ENCODE measurements at places on chromosomes 5 and 9.

- no peak for DNase-seq
These were observed 25.1 kb downstream of the BARX1 start for GRCh38 chr9:93930070-93930469.

DNA sequence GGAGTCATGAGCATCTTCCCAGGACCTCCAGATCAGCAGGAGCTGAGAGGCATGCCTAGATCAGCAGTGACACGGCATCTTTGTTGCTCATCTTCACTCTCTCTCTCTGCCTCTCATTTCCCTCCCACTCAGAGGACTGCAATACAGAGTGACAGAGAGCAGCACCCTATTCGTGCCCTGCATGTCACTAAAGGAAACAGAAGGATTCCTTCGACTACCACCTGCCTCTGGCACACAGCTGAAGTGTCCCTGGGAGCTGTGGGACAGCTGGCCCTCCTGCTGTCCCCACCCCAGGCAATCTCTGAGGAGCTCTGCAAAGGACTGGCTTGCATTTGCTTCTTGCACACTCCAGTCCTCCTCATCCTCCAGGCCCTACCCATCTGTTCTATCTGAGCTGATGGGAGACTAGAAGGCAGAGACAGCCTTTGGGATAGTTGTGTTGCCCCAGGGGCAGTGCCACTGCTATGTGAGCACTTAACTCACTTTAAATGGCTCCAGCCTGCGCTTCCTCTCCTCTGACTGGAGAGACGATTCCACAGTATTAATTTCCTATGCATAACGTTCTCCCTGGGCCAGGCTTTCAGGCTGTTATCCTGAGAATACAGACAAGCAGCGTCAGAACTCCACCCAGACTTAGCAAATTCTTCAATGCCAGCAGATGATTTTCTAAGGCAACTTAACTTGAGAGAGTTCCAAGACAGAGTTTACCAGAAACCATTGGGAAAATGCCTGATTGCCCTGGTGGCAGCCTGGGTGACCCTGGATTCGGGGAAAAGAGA is 167.6 kb upstream of the MAP1B start:
- DNase-seq, result no peak

DNA sequence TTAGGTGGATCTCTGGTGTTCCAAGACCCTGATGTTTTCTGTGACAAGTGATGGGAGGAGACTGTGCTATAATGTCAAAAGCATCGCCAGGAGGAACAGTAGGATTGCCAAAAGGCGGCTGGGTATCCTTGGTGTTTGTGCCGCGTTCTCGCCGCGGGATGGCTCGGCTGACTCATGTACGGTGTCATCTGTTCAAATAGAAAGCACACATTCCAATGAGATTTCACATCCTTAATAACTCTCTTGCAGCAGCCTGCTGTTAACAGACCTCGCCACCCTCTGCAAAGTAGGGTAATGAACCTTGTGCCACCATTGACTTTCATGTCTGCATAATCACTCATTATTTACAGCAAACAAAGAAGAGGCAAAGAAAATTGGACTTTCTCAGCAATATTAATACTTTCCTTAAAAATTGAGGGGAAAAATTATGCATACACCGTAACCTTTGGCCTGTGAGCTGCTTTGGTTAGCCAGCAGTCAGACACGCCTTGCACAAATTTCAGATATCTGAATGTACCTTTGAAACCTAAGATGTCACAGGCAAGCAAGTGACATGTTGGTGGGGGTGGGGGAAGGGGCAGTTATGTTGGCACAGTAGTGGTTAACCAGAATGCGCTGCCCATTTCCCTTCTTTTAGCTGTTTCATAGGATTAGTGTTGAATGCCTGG is 289.4 kb downstream of the EFNA5 start:
- DNase-seq, result no peak

DNA sequence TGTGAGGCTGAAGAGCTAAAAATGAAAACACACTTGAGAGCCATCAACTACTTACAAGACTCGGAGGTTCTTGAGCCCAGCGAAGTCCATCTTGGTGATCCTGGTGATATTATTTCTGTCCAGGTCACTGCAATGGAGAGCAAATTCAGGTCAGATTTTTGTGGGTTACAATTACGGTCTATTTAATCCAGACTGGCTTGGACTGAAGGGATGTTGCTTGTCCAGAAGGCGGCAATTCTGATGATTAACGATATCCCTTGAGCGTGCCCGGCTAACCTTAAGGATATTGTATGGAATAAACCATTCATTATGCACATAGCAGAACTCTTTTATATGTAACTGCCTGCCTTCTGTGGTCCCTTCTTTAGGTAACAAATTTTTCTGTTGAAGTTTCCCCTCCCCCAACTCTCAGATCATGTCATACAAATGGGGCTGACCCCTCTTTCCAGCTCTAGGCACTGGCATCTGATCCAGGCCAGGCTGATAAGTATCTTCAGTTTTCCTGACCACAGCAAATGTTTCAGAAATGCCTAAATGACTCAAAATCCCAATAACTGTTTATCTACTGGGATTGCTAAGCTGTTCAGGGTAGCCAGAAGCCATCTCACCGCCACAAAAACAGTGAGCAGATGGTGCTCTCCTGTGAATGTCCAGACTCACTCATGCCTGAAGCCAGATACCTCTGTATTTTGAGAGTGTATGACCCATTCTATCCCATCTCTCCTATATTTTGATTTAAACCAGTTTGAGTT is 49.4 kb downstream of the SLIT3 start:
- no peak for DNase-seq

DNA sequence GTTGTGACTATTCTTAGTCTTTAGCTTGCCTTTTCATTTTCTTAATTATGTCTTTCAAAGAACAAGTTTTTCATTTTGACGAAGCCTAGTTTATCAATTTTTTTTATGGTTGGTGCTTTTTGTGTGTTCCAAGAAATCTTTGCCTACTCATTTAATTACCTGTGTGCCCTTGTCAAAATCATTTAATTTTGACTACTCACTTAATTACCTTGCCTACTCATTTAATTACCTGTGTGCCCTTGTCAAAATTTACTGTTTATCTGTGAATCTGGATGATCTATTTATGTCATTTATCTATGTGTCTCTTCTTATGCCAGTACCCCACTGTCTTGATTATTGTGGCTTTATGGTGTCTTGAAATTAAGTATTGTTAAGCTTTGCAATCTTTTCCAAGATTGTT is 63.9 kb downstream of the MTAP start:
- no peak for DNase-seq

- no peak for DNase-seq
These were observed 91.5 kb downstream of the APBA1 start for GRCh38 chr9:69580582-69581214.

DNA sequence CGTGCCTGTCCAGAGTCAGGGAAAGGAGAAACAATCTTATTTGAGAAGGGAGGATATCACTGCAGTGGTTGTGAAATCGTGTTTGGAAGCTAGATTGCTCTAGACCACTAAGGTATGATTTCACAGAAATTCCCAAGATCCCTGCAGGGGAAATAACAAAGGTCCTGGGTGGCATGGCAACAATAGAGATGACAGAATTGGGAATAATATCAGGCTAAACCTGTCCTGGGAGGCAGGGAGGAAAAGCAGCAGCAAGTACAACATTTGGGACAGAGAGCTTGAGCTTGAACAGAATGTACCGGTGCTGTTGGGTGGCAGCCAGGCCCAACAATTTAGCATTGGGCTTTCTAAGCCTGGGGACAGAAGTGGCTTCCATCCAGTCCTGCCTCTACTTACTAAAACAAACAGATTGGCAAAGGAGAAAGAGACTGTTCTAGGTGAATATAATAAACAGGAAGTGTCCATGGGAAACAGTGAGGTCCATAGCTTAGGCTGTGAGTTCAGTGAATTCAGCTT is 17.0 kb upstream of the ARHGAP26 start:
- no peak for DNase-seq

DNA sequence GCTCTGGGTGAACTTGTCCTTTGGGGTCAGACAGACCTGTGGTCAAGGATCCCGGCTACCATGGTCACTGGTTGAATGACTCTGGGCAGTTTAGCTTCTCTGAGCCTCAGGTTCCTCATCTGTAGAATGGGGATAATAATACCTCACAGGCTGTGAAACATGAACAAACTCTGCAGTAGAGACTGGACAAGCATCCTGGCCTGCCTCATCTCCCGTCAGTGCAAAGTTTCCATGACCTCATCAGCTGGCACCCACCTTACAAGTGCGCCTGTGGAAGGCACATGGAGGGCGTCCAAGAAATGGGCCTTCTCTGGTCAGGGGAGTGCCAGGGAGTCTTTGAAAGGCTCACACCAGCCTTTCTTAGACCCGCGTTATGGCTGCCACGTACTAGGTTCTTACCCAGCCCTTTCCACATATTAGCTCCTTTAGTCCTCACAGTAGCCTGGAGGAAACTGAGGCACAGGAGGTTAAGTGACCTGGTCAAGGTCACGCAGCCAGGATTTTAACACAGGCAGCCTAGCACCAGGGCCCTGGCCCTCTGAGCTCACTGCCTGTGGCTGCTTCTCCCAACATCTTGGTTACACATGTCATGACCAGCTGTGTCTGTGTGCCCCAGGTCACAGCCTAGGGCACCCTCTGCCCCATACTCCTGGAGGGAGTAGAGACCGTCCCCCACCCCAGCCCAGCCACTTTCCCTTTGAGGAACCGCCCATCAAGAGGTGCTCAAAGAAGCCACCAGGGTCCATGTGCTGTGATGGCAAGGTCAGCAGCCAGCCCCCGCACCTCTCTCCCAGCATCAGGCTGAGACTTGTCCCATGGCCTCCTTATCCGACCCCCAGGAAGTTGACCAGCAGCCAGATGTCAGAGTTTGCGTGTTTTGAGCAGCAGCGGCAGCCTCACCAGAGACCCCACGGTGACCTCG is 39.4 kb upstream of the RPL26L1 start:
- DNase-seq, result no peak

GRCh38 chr5:43193181-43193893 is 1.3 kb downstream of the NIM1K start:
- DNase-seq, result peak; percentile 34

- no peak for DNase-seq
These were observed 1104.8 kb upstream of the COX7C start for GRCh38 chr5:85512896-85513295.

DNA sequence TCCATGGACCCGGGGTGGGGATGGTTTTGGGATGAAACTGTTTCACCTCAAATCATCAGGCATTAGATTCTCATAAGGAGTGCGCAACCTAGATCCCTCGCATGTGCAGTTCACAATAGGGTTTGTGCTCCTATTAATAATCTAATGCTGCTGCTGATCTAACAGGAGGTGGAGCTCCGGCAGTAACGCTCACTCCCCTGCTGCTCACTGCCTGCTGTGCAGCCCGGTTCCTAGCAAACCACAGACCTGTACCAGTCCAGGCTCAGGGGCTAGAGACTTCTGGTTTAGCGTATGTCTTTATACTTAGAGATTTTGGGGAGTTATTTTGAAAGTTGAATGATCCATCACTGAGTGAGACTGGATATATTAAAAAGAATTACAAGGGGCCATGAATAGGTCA is 50.2 kb downstream of the RICTOR start:
- DNase-seq, result no peak
